ENCODE measurements at places on chromosomes 3 and 15. TPM values are rescaled to one million over a fixed set of nuclear protein-coding genes. Genes with fewer than 3 reads are reported as not detected.

- peak overlapping the region; percentile 84 for H3K27ac ChIP-seq
- H3K36me3 ChIP-seq, result no peaks in the 10 kb centered on the region
- no peaks in the 10 kb centered on the region for H3K27me3 ChIP-seq
- peak overlapping the region; percentile 18 for H3K4me3 ChIP-seq
- H3K4me1 ChIP-seq, result no peaks in the 10 kb centered on the region
- peak; percentile 53 for DNase-seq
Measured at GRCh38 chr3:120559242-120560061, 36.7 kb upstream of the NDUFB4 start.

DNA sequence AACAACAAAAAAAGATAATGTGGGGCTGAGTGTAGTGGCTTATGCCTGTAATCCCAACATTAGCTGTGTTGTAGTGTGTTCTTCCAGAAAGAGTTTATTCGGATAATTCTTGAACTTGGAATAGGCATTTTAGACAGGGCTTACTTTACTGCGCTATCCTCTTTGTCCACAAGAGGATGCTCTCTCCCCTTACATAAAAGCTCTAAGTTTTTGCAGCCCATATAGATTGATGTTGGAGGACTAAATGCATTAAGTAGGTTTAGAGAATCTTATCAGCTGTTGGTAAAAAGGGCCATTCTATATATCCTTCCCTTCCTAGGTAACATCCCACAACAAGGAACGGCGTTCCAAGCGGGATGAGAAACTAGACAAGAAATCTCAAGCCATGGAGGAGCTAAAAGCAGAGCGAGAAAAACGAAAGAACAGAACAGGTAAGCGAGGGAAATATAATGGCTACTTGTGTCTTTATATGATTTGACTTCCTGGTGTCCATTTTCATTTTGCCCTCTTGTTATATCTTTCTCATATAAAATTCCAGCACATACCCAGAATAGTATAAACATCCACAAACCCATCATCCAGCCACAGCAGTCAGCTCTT, 27.8 kb upstream of the ITPKA start:
- H3K36me3 ChIP-seq, result peaks cover 5% of the 10 kb centered on the region
- no peaks in the 10 kb centered on the region for H3K27me3 ChIP-seq
- no peak overlapping the region for H3K27ac ChIP-seq
- DNase-seq, result no peak
- H3K4me3 ChIP-seq, result no peak overlapping the region
- H3K4me1 ChIP-seq, result no peaks in the 10 kb centered on the region

The PLSCR5 gene
- not detected for total RNA-seq

DNA sequence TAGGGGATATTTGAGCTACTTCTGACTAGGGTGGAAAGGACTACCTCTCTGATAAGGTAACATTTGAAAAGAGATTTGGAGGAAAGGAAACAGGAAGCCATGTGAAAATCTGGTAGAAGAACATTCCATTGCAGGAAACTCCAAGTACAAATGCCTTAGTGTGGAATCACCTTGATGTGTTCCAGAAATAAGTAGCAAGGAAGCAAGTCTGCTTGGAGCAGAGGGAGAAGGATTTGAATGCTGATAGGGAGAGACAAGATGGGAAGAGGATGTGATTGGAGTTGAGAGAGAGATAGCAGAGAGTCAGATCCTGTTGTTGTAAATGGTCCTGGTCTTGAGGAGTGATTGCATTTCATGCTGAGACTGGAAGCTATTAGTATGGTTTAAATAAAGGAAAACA, 335.1 kb upstream of the DCBLD2 start:
- H3K4me1 ChIP-seq, result peaks cover 4% of the 10 kb centered on the region
- no peak overlapping the region for H3K4me3 ChIP-seq
- H3K27me3 ChIP-seq, result no peaks in the 10 kb centered on the region
- H3K27ac ChIP-seq, result no peak overlapping the region

DNA sequence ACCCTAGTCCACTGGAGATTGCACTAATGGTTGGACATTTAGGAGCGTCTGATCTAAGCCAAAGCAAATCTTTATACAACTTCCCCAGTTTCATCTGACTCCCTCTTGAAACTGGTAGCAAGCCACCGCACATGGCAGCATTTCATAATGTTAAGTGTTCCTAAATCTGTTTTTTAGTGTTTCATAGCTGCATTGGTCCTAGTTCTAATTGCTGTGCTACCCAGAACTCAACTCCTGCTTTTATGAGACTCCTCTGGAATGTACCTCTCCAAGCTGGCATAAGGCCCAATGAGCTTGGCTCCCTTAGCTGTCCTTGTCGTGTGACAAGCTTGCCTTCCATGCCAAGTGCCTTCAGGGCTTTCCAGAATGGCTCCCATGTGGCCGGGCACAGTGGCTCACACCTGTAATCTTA, 65.3 kb upstream of the FLNB start:
- H3K27ac ChIP-seq, result no peak overlapping the region
- H3K4me1 ChIP-seq, result no peaks in the 10 kb centered on the region

GRCh38 chr3:56494679-56495322, 26.5 kb upstream of the ERC2 start:
- no peaks in the 10 kb centered on the region for H3K27me3 ChIP-seq
- H3K4me3 ChIP-seq, result no peak overlapping the region
- DNase-seq, result peak; percentile 78
- H3K4me1 ChIP-seq, result no peaks in the 10 kb centered on the region
- H3K27ac ChIP-seq, result no peak overlapping the region

- H3K4me1 ChIP-seq, result no peaks in the 10 kb centered on the region
- H3K36me3 ChIP-seq, result no peaks in the 10 kb centered on the region
- H3K27ac ChIP-seq, result no peak overlapping the region
Measured at GRCh38 chr3:1288805-1289494, 196.1 kb downstream of the CNTN6 start.

DNA sequence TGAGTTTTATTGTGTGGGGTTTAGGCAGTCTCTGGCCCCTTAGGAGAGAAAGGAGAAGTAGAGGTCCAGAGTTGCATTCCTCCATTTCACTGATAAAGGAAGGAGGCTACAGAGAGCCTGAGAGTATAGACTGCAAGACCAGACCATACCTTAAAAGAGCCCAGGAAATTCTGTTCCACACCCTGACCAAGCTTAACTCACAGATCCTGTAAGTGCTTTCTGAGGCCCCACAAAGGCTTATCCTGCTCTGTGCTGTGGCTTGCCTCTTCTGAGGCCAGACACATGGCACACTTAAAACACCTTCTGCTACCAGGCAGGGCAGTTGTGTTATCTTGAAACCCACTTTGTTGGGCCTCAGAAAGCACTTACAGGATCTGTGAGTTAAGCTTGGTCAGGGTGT, 39.2 kb upstream of the LEKR1 start:
- no peaks in the 10 kb centered on the region for H3K27me3 ChIP-seq
- H3K36me3 ChIP-seq, result no peaks in the 10 kb centered on the region

The TMEM266 gene
- total RNA-seq, result 0.26 TPM

- H3K4me3 ChIP-seq, result no peak overlapping the region
- peak overlapping the region; percentile 61 for H3K27ac ChIP-seq
- H3K27me3 ChIP-seq, result no peaks in the 10 kb centered on the region
Measured at GRCh38 chr15:24945711-24946110, 9.1 kb upstream of the SNRPN start.

- H3K4me1 ChIP-seq, result no peaks in the 10 kb centered on the region
- no peak for DNase-seq
- no peaks in the 10 kb centered on the region for H3K27me3 ChIP-seq
- no peaks in the 10 kb centered on the region for H3K36me3 ChIP-seq
- no peak overlapping the region for H3K4me3 ChIP-seq
- no peak overlapping the region for H3K27ac ChIP-seq
Measured at GRCh38 chr3:124007186-124007585, 15.3 kb upstream of the ROPN1 start.

The FMN1 gene
- total RNA-seq, result 23.4 TPM

The SEC11A gene
- 115 TPM for total RNA-seq

The SLC2A2 gene
- not detected for total RNA-seq

DNA sequence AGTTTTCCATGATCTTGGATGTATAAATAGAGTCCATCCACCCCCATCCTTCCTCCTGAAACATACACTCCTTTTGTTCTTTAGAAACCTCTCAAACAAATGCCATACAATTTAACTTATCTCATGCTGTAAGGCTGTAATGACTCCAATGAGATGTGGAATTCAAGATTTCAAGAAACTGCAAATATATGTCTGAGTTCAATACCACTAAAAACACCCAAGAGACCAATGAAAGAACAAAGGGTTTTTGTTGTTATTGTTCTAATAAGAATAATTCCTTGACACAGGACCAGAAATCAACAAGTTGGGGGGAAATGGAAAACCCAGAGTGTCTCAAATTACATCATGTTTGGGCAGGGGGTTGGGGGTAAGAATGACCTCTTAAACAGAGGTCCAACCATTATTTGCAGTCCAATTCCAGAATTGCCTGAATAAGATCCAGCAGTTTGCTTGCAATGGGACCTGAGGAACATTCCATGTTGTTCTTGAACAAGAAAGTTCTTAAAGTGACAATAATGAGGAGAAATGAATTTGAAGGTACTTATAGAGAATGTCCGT, 48.6 kb upstream of the TGFBR2 start:
- no peak overlapping the region for H3K27ac ChIP-seq
- no peaks in the 10 kb centered on the region for H3K4me1 ChIP-seq
- DNase-seq, result no peak
- no peaks in the 10 kb centered on the region for H3K27me3 ChIP-seq
- H3K36me3 ChIP-seq, result no peaks in the 10 kb centered on the region

GRCh38 chr15:52100807-52101442, 11.7 kb downstream of the BCL2L10 start:
- H3K27me3 ChIP-seq, result no peaks in the 10 kb centered on the region
- H3K36me3 ChIP-seq, result no peaks in the 10 kb centered on the region
- DNase-seq, result peak; percentile 93
- H3K4me1 ChIP-seq, result no peaks in the 10 kb centered on the region

DNA sequence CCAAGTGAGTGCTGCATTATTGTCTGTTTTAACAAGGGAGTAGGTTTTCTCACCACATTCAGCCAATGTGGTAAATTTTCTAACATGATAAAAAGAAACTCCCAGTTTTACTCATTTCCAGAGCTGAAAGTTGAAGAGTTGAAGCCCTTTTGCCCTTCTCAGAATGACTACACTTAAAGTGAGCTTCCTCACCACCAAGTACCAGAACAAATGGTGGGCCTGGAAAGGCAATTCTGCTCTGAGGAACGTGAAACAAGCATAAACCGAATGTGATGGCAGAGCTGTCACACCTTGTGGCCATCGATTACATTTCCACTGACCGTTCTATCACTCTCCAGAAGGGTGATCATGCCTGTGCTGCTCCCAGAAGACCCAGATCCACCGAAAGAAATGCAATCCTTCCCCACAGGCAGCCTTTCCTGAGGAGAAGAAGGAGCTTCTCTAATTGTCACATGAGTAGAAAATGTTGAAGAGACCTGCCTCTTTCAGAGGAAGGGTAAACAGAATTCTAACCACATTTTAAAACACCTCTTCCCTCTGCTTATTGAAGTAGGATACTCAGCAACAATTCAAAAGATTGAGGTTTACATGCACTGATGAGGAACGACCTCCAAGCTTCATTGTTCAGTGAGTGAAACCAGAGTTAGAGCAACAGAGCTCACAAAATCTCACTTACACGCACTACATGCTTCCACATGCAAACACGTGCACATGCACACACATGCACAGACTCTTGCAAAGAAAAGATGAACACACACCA, 21.4 kb upstream of the CCR9 start:
- H3K4me3 ChIP-seq, result no peak overlapping the region
- no peaks in the 10 kb centered on the region for H3K4me1 ChIP-seq
- H3K27me3 ChIP-seq, result no peaks in the 10 kb centered on the region
- no peak for DNase-seq

- peaks cover 9% of the 10 kb centered on the region for H3K36me3 ChIP-seq
- H3K27me3 ChIP-seq, result no peaks in the 10 kb centered on the region
- H3K4me1 ChIP-seq, result no peaks in the 10 kb centered on the region
Measured at GRCh38 chr3:14130230-14130629, 5.4 kb downstream of the TMEM43 start.

The CATSPER2 gene
- total RNA-seq, result 7.0 TPM

The RASL12 gene
- total RNA-seq, result 171 TPM

DNA sequence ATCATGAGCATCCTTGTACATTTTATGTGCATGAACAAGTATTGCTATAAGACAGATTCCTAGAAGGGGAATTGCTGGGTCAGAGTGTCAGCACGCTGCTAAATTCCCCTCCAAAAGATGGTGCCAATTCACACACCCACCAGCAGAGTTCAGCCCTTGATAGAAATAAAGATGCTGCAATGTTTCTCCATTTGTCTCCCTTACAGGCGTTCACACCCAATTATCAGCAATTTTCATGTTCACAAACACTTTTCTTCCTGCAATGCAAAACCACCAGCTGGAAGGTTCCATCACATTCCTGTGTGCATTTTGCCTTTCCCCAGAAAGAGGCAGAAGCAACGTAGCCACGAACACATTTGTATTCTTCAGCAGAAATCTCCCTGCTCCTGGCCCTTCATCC, 3.3 kb upstream of the TAMM41 start:
- no peak for DNase-seq
- no peaks in the 10 kb centered on the region for H3K27me3 ChIP-seq
- H3K4me3 ChIP-seq, result no peak overlapping the region
- no peaks in the 10 kb centered on the region for H3K36me3 ChIP-seq
- peaks cover 2% of the 10 kb centered on the region for H3K4me1 ChIP-seq

The CCR1 gene
- total RNA-seq, result 13.9 TPM

The ZBED2 gene
- total RNA-seq, result not detected

DNA sequence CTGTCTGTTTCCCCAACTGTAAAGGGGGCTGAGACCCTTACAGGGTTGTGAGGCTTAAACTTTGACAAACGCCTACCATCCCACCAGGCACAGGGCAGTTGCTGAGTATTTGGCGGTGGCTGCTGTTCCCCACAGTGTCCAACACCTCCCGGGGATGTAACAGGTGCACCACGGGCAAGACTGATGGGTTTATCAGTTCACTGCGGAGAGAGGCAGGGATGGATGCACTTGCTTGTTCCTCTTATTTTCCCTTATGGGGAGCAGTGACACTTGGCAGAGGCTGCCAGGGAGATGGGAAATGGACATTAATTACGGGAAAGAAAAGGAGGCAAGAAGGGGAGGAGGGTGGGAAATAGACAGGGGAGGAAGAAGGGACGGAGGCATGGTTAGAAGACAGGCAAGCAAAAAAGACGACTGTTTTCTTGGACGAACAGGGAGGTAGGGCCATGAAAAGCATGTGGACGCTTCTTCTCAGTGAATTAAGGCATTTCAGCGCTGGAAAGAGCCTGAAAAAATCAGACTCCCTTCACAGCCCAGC, 16.6 kb upstream of the ADIPOQ start:
- H3K27me3 ChIP-seq, result no peaks in the 10 kb centered on the region
- no peak overlapping the region for H3K4me3 ChIP-seq

The GNB4 gene
- total RNA-seq, result 56.4 TPM

DNA sequence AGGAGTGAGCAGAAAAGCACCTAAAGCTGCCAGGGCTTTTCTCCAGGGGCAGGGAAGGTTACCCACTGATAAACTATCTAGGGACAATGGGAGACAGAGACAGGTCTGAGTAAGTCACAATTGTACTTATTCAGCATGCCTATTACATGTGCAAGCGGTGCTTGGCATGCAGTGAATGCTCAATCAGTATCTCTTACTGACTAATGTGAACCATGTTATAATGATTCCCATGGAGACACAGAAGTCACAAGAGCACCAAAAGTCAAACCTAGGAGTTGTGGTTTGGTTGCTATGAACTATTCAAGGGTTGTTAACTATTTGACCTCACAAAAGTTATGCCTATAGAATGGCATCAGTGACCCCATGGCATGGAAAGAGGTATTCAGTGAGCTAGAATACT, 50.0 kb upstream of the RASGRP1 start:
- H3K4me1 ChIP-seq, result no peaks in the 10 kb centered on the region
- H3K27ac ChIP-seq, result no peak overlapping the region
- no peaks in the 10 kb centered on the region for H3K27me3 ChIP-seq
- no peak overlapping the region for H3K4me3 ChIP-seq
- no peaks in the 10 kb centered on the region for H3K36me3 ChIP-seq
- DNase-seq, result no peak

GRCh38 chr3:32569540-32570420, 878 bp downstream of the DYNC1LI1 start:
- peaks cover under 1% of the 10 kb centered on the region for H3K4me1 ChIP-seq
- peak; percentile 69 for DNase-seq
- no peaks in the 10 kb centered on the region for H3K27me3 ChIP-seq
- peak overlapping the region; percentile 30 for H3K27ac ChIP-seq
- no peaks in the 10 kb centered on the region for H3K36me3 ChIP-seq
- peak overlapping the region; percentile 94 for H3K4me3 ChIP-seq
